ENCODE measurements at places on chromosomes 12 and 14. TPM values are rescaled to one million over a fixed set of nuclear protein-coding genes. Genes with fewer than 3 reads are reported as not detected.

Gene RASSF3
- 22.7 TPM for total RNA-seq

Gene CLEC14A
- total RNA-seq: 27.9 TPM

Gene SERPINA9
- not detected for total RNA-seq

Gene PRKD1
- total RNA-seq: 17.3 TPM

Gene NUAK1
- total RNA-seq: 27.2 TPM

All from camera-type eye (tissue), 1 donor.